Tongue (tissue), 3 donors: ENCODE measurements at places on chromosomes 16 and 17.

DNA sequence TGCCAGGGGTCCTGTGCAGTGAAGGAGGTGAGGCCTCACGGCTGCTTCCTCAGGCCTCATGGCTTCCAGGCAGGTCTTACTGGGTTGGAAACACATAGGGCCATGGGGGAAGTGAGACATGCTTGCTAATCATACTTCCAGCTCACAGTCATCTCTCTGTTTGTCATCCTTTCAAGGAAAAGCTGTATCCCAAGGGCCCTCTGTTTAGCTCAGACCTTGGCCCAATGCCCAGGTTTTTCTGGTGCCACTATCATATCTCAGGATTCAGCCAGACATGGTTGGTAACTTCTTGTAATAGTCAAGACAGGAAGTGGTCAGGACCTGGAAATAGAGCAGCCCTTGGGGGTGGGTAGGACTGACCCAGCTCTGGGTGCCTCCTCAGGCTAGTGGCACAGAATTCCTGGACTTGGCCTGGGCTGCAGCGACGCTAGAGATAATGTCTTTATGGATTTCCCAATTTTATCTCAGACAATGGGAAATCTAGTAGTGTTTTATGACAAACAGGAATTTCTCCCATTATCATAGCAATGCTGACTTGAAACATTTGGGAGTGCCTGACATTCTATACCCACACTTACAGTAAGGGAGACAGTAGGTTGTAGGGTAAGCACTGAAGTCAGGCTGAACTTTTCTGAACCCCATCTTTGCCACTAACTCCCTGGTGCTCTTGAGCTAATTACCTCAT is 13.5 kb upstream of the ITGB3 start:
- peak; percentile 77 for DNase-seq

- DNase-seq: peak; percentile 99
These were observed 688 bp downstream of the FBRS start for GRCh38 chr16:30658731-30659506.

DNA sequence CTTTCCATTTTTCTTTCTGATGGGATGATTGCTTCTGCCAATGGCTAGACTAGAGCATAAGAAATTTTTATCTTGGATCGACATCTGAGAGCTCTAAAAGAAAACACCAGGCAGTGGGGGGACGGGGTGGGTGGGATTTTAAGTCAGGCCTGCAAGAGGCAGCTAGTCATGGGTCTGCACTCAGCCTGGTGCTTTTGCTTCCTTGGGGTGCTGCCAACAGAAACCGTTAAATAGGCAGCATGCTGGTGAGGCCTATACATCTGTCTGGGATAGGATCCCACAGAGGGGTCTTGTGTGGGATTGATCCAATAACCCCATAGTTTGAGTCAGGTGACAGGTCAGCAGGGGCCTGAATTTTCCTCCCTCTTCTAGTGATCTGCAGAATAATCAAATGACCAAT is 26.9 kb downstream of the ZNRF1 start:
- peak; percentile 52 for DNase-seq

DNA sequence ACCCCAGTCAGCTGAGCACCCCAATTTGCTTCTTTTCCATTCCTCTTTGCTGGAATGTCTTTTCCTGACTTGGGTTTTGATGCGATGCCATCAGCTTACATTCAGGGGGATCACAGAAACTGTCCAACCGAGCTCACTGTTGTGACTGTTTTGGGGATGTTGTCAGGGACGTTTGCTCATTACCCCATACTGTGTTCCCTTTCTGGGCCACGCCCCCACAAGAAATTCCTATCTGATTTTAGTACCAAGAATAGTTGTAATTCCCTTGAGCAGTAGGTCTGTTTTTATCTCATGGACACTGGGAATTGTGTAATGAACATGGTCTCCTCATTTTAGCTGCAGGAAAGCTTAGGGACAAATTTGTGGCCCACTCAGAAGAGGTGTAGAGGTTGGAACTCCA is 2.6 kb upstream of the NTN1 start:
- no peak for DNase-seq

GRCh38 chr16:10629592-10629963 is 49.2 kb upstream of the EMP2 start:
- DNase-seq: no peak

- no peak for DNase-seq
These were observed 133.9 kb upstream of the SOX9 start for GRCh38 chr17:71986886-71987285.

- peak; percentile 70 for DNase-seq
These were observed 79.4 kb downstream of the ABR start for GRCh38 chr17:1100382-1100781.
